Mesothelial cell of epicardium (in vitro differentiated cells): ENCODE measurements at places on chromosomes 1 and 21. TPM values are rescaled to one million over a fixed set of nuclear protein-coding genes. Genes with fewer than 3 reads are reported as not detected.
A peak's percentile ranks its signal among the peaks of the same experiment; 100 is the strongest.

Gene DCDC2B
- total RNA-seq: 0.11 TPM in 1 of 3 replicates, not detected in the others

- no peak overlapping the region for H3K4me3 ChIP-seq
- no peak overlapping the region for H3K27ac ChIP-seq
- H3K36me3 ChIP-seq: no peaks in the 10 kb centered on the region
- H3K27me3 ChIP-seq: peaks cover 11% of the 10 kb centered on the region
Measured at GRCh38 chr1:2573250-2573920, 13.2 kb upstream of the PRXL2B start.

Gene GSTM1
- 48.8 to 54.2 TPM (median 52.3 TPM) in 3 replicates for total RNA-seq

Gene KISS1
- total RNA-seq: 0.34 to 0.60 TPM in 2 of 3 replicates, not detected in the other

- H3K4me1 ChIP-seq: peaks cover 4% of the 10 kb centered on the region
Measured at GRCh38 chr1:68723791-68724190, 226.9 kb upstream of the DEPDC1 start.

Gene DNM3
- 4.7 to 5.0 TPM (median 4.9 TPM) in 3 replicates for total RNA-seq

Gene NPPB
- 1.3 to 2.5 TPM (median 2.3 TPM) in 3 replicates for total RNA-seq

DNA sequence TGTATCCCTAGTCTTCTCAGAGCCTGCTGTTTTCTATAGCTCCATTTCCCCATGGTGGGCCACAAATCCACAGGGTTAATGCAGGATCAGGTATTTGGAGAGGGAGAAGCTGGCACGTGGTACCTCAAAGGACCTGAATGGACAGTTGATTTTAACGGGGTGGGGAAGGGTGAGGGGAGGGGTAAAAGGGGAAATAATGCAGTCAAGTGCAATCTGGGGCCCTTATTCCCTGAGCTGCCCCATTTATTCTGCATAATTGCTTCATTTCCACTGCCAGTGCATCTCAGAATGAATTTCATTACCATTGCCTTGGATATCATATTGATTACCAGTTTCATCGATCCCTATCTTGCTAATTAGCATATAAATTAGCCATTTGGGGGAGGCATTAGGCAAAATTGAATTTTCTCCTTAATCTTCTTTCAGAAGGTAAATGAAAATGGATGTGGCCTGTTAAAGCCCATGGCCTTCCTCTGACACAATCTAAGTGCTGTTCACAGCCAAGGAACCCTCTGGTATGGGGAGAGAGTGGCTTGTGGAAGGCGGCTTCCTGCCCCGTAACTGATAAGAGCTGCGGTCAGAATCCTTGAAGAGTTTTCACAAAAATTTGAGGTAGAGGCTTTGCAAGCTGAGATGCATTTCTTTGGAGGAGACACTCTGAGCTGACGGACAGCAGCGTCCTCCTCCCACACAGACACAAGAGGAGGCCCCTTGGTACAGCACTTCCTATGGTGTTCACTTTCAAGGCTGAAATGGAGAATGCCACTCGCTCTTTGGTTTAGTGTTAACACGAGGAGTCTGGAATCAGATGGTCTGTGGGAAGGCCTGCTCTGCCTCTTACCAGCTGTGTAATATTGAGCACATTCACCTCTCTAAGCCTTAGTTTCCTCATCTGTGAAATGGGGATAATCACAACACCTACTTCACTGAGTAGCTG, 34.4 kb downstream of the PHC2 start:
- no peak overlapping the region for H3K4me3 ChIP-seq
- H3K27ac ChIP-seq: peak overlapping the region; percentile 56
- peaks cover 24% of the 10 kb centered on the region for H3K4me1 ChIP-seq

Gene IBA57
- 10.8 to 14.2 TPM (median 11.8 TPM) in 3 replicates for total RNA-seq

- H3K27me3 ChIP-seq: peaks cover 12% of the 10 kb centered on the region
- H3K36me3 ChIP-seq: no peaks in the 10 kb centered on the region
- no peak overlapping the region for H3K27ac ChIP-seq
- H3K4me1 ChIP-seq: peaks cover 14% of the 10 kb centered on the region
- DNase-seq: no peak
Measured at GRCh38 chr21:45817345-45817744, 164.2 kb upstream of the COL6A1 start.

DNA sequence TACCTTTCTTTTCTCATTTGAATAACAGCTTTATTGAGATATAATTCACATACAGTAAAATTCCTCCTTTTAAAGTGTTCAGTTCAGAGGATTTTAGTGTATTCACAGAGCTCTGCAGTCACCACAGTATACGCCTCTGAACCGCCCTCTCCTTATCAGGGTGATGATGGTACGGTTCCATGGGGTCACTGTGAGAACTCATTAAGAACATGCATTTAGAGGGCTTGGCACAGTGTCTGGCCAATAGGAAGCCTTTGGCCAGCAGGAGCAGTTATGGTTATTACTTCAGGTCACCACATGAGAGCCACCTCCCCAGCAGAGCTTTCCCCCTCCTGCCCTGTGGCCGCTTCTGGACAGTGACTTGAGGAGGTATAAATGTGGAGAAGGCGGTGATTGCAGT, 27.3 kb downstream of the KCNQ4 start:
- peaks cover 9% of the 10 kb centered on the region for H3K4me1 ChIP-seq
- no peaks in the 10 kb centered on the region for H3K36me3 ChIP-seq
- no peak for DNase-seq

GRCh38 chr1:29033829-29034466, 89.8 kb downstream of the TMEM200B start:
- H3K27ac ChIP-seq: no peak overlapping the region
- H3K4me1 ChIP-seq: peaks cover 6% of the 10 kb centered on the region
- no peaks in the 10 kb centered on the region for H3K27me3 ChIP-seq
- H3K36me3 ChIP-seq: peaks cover 8% of the 10 kb centered on the region
- no peak overlapping the region for H3K4me3 ChIP-seq

GRCh38 chr1:106515375-106515774, 541.1 kb upstream of the PRMT6 start:
- DNase-seq: no peak
- H3K36me3 ChIP-seq: no peaks in the 10 kb centered on the region
- no peaks in the 10 kb centered on the region for H3K4me1 ChIP-seq

DNA sequence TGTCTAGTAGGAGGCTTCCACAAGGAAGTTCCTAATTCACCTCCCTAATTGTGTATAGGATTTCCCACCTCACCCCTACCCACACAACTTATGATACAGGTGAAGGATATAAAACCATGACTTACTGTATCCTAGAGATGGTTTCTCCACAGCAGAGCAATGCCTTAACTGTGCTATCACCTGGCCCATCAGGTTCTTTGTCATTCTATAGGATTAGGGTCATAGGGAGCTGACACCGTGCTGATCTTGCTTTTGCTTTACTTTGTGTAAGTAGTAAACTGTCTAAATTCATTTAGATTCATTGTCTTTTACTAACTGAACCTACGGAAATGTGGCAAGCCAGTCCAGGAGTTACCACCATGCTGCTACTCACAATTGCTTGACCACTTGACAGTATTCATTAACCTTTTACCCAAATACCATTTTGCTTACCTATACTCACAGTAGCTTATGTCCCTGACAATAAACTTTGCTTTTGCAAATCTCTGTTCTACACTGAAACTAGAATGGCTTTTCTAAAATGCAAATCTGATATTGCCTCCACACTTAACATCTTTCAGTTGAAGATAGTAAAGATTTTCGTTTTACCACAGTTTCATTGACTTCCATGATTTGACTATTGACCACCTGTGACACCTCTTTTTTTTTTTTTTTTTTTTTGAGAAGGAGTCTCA, 147.6 kb downstream of the IFI44 start:
- H3K4me1 ChIP-seq: no peaks in the 10 kb centered on the region
- H3K27me3 ChIP-seq: no peaks in the 10 kb centered on the region
- no peak overlapping the region for H3K4me3 ChIP-seq
- no peak for DNase-seq
- H3K36me3 ChIP-seq: no peaks in the 10 kb centered on the region

DNA sequence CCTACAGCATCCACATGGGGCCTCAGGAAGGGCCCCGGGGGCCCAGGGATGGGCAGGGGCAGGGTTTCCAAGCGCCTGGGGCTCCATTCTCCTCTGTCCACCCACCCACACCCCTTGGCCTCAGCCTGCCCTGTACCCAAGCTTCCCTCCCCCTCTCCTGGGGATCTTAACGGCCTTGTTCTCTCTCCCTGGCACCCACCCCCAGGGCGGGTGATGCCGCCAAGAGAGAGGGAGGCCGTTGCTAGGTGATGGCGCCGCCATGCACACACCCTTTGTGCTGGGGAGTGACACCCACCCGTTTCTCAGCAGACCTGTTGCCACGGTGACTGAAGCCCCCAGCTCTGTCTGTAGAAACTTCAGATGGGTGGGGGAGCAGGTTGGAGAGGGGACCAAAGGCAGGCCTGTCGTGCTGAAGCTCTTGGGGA, 7.6 kb downstream of the GPR37L1 start:
- no peak for DNase-seq
- H3K27me3 ChIP-seq: no peaks in the 10 kb centered on the region
- H3K4me3 ChIP-seq: no peak overlapping the region

Gene MANEAL
- total RNA-seq: 1.4 to 1.8 TPM (median 1.8 TPM) in 3 replicates

DNA sequence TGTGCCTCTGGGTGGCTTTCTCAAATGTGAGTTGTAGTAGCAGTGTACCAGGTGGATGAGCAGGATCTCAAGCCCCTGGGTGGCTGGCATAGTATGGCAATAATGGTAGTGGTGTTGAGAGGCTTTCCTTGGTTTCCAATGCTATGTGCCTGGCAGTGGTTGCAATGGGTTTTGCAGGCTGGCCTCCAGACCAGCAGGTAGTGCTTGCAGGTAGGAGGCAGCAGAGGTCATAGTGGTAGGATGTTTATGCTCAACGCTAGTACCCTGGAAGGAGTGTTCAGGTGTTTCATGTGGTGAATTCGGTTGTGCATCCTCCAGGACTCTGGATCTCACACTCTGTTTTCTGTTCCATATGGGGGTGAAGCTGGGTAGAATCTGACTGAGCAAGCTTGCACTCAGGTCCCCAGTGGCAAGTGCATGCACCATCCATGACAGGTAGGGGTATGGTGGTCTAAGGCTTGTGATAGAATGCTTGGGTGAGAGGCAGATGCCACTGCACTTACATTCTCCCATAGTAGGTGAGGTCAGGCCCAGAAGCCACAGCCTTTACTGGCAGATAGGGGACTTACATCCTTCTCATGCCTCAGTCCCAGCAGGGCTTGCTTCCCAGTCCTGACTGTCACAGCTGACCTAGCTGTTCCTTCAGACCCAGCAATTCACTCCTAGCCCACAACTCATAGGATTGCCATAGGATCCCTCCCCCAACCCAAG, 410.5 kb upstream of the LRRC7 start:
- no peak overlapping the region for H3K27ac ChIP-seq
- no peaks in the 10 kb centered on the region for H3K36me3 ChIP-seq
- no peaks in the 10 kb centered on the region for H3K27me3 ChIP-seq
- no peak overlapping the region for H3K4me3 ChIP-seq

DNA sequence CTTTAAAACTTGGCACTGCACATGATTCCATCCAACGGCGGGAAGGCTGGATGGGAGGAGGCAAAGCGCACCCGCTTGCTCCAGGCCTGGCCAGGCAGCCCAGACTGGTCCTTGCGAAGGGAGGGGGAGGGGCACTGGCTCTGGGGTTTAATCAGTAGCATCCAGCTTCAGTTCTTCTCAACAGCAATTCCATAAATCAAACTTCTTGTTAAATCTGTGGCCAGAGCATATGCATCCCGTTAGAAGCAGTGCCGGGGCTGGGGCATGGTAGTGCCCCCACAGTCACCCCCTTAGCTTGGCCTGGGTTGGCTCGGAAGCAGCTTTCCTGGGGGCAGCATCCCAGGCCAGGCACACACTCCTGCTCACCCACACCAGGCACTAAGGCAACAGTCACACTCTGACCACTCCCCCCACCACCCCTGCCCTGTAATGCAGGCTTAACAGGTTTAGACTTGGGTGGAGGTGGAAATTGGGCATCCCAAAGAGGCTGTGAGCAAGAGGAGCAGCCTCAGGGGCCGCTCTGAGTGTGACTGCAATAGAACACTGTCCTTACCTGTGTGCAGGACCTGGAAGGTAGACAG, 94.1 kb upstream of the CASZ1 start:
- H3K4me1 ChIP-seq: peaks cover 26% of the 10 kb centered on the region
- peak overlapping the region; percentile 60 for H3K27ac ChIP-seq
- no peaks in the 10 kb centered on the region for H3K36me3 ChIP-seq
- H3K4me3 ChIP-seq: peak overlapping the region; percentile 18
- no peak for DNase-seq

- H3K4me1 ChIP-seq: peaks cover 18% of the 10 kb centered on the region
- H3K36me3 ChIP-seq: peaks cover 9% of the 10 kb centered on the region
- H3K4me3 ChIP-seq: no peak overlapping the region
- DNase-seq: no peak
- H3K27ac ChIP-seq: no peak overlapping the region
Measured at GRCh38 chr1:93958032-93958725, 48.9 kb upstream of the GCLM start.

- peaks cover 50% of the 10 kb centered on the region for H3K27me3 ChIP-seq
- H3K4me1 ChIP-seq: peaks cover 9% of the 10 kb centered on the region
Measured at GRCh38 chr1:10980094-10980577, 32.3 kb upstream of the TARDBP start.

DNA sequence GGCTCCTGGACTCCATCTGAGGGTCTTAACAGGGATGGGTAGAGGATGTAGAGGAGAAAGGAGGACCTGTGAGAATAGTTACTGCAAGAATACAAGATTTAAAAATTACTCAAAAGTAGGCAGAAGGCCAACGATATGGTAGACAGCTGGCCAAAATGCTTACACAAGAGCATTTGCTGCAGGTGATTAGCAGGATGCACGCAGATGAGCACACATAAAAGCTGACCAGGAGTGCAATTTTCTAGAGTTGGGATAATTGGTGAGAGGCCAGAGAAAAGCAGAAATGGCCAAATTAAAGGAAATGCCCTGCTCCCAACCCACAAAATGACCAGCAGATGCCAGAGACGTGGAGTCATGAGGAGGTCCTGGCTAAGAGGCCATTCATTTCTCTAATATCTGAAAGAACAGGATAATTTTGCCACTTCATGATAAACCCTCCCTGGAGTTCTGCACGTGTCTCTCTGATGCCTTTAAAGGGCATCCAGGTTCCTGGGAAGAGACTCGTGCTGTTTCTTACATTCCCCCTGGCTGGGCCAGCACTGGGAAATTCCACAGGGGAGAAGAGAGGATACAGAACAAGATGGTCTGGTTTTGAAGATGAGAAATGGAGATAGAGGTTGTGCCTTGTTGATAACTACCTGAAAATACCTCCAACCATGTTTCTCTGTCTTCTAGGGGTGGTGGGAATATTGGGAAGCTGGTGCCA, 62.3 kb upstream of the KCNA3 start:
- no peaks in the 10 kb centered on the region for H3K36me3 ChIP-seq
- no peak overlapping the region for H3K27ac ChIP-seq
- no peaks in the 10 kb centered on the region for H3K4me1 ChIP-seq
- no peak for DNase-seq
- H3K27me3 ChIP-seq: peaks cover 37% of the 10 kb centered on the region
- H3K4me3 ChIP-seq: no peak overlapping the region

DNA sequence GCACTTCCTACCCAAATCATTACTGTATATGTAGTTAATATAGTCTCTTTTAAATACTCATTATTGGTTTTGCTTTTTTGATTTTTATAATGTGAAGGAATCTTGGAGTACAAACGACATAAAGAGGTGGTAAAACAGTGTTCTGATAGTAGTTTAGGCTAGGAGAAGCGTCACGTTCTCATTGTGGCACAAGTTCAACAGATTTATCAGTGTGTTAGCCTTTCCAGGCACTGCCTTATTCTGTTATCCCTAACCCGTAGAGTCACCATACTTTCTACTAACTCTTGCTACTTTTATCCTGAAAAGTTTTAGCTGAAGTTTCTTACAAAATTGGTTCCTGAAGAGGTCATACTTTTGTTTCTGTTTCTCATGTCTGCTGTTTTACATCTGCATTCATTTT, 174.6 kb upstream of the CACYBP start:
- no peaks in the 10 kb centered on the region for H3K4me1 ChIP-seq
- H3K27ac ChIP-seq: no peak overlapping the region
- no peak overlapping the region for H3K4me3 ChIP-seq

- H3K4me3 ChIP-seq: no peak overlapping the region
- peak overlapping the region; percentile 96 for H3K27ac ChIP-seq
- no peaks in the 10 kb centered on the region for H3K27me3 ChIP-seq
- no peaks in the 10 kb centered on the region for H3K36me3 ChIP-seq
Measured at GRCh38 chr1:1422465-1423244, 1.6 kb upstream of the ANKRD65 start.
